ENCODE measurements at places on chromosomes 2 and 18.
A peak's percentile ranks its signal among the peaks of the same experiment; 100 is the strongest.

- no peak for DNase-seq
Measured at GRCh38 chr18:13658436-13659204, 67.7 kb downstream of the FAM210A start.

DNA sequence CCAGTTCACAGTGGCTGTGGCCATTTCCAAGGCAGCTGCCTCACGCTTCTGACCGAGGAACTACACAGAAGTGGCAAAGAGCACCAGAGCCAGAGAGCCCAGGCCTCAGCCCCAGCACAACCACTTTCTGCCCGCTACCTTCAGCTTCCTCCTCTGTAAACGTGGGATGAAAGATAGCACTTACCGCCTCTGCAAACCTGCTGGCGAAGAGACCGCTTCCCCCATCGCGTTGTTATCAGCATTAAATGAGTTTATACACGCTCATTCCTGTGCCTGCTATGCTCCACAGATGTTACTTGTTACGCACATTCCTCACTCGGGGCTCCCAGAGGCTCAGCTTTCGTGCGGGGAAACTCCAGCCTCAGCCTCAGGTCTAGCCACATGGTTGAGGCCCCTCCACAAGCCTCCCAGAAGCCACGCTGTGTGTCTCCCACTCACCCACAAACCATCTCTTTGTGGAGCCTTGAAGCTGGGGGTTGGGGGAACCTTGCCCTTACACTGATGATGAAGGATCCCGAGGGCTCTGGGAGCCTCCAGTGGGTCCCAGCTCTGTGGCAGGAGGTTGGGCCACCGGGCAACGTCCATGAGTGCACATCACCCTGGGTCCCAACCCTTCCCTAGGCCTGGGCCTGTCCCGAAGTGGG is 63.3 kb upstream of the SMAD7 start:
- DNase-seq, result no peak

DNA sequence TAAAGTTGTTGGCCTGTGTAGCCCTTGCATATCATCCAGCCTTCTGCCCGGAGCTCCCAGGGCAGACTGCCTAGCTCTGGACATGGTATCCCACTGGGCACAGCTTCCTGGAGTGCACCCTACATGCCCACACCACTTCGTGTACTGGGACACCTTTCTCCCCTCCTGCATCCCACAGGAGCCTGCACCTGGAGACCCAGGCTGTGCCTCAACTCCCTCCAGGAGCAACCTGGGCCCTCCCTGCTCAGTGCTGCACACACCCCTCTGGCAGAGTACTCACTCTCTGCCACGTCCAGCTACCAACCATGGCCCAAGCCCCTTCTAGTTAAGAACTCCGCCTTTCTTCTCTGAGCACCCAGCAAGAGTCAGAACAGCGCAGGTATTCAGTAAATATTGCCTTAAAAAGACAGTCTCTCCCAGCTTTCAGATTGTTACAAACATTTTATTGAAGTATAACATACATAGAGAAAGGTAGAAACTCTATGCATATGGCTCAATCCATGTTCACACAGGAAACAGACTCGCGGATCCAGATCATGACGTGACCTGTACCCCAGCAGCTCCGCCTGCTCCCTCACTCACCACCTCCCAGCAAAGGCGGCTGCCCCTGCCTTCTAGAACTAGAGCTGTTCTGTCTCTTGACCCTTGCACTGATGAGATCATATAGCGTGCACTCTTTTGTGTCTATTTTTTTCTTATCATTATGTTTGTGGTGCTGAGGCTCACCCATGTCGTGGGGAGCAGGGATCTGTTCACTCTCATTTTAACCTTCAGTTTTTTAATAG is 98.4 kb upstream of the MYCN start:
- DNase-seq, result no peak

DNA sequence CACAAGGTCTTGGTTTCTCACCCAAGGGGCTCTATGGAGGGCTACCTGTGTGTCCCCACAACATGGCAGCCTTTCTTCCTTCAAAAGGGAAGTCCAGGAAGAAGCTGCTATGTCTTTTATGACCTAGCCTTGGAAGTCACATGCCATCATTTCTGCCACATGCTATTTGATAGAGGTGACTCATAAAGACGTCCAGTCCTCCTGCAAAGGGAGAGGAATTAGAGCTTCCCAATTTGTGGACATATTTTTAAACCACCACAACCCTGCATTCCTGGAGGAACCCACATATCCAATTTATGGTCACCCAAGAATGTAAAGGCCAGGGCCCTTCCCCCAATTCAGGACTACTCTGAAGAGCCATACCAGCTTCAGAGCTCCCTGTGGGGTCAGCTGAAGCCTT is 246.2 kb downstream of the CYP26B1 start:
- no peak for DNase-seq

GRCh38 chr2:119367472-119368099 is 809 bp downstream of the DBI start:
- DNase-seq, result peak; percentile 10

- DNase-seq, result no peak
Measured at GRCh38 chr2:112141626-112142007, 3.4 kb downstream of the FBLN7 start.

DNA sequence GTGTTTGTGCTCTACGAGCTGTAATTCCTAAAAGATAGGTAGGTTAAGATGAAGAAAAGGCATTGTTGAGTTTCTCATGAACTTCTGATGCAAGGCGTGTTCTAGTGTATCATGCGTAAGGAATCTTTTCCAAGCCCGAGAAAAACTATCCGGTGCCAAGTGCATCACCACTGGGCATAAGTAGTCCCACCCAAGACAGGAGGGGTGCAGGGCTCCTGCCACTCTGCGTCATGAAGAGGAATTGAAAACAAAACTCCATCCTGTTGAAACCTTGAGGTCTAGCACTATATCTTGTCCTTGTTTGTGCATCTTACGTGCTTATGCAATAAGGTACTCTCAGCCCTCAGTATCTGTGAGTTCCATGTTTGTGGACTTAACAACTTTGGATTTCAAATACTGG is 45.7 kb downstream of the RAB31 start:
- no peak for DNase-seq

- DNase-seq, result no peak
Measured at GRCh38 chr2:233807966-233808935, 30.1 kb downstream of the MROH2A start.

DNA sequence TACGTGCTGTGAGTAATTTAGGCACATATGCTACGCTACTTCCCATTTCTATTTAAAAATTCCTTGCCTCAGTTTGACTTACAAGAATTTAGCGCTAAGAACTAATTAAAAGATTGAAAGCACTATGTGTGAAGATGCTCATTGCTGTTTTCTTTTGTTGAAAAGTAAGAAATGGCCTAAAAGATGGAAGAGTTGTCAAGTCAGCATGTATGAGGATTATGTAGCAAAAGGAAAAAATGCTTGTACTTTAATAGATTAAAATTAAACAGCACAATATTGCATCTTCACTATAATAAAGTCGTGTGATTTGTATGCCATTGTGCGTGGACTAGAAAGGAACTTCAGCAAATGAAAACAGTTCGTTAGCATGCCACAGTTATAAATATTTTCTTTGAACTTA is 77.0 kb downstream of the COX7A2L start:
- DNase-seq, result no peak

GRCh38 chr2:207073801-207074678 is 91.7 kb downstream of the KLF7 start:
- peak; percentile 10 for DNase-seq

DNA sequence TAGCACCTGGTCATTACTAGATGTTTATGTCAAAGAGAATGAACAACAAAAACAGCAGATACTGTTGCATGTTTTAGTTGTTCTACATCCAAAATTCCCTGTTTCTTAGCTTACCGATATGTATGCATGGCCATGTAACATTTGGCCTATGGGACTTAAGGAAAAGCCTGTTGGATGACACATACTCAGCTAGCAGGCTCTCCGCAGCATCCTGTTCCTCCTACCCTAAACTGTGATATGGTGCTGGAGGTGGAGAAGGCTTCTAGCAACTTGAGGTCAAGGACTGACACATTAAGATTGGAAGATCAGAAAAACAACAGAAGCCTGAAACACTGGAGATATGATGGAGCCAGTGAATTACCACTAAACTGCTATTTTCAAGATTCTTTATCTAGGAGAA is 537.8 kb downstream of the LRRTM4 start:
- DNase-seq, result no peak

DNA sequence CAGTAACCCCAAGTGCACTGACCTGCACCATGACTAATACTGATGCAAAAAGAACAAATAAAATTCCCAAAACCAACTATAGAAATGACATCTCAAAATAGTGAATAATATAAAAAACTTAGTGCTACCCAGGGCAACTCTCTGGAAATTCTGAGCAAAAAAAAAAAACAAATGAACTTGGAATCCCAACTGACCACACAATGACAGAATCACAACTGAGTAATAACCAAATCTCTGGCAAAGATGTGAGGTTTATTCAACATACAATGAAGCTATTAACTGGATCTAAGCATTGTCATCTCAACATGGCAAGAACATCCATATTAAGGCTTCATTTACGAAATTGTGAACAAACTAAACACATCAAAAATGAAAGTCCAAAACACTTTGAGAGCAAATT is 22.7 kb downstream of the EXOC6B start:
- no peak for DNase-seq

DNA sequence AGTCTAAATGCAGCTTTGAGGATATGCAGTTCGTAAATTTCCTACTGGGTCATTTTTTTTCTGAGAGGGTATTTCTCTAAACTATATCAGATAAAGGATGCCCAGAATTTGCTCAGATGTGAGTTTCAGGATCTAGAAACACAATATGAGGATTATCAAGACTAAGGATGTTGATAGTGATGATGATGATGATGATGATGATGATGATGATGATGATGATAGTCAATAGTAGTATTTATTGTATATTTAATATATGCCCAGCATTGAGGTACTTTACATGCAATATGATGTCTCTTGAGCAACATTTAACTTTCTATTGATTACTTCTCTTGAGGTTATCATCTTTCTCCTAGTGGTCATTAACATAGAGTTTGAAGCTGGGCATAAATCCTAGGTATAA is 222.1 kb upstream of the NRP2 start:
- no peak for DNase-seq

All from naive thymus-derived CD4-positive, alpha-beta T cell (primary cell).